Renal cortex interstitium (tissue), 15 donors: ENCODE measurements at places on chromosomes 7 and 10. TPM values are rescaled to one million over a fixed set of nuclear protein-coding genes. Genes with fewer than 3 reads are reported as not detected.

GRCh38 chr7:116239434-116239833 lies 29.1 kb downstream of the TES start:
- no peak for DNase-seq

DNA sequence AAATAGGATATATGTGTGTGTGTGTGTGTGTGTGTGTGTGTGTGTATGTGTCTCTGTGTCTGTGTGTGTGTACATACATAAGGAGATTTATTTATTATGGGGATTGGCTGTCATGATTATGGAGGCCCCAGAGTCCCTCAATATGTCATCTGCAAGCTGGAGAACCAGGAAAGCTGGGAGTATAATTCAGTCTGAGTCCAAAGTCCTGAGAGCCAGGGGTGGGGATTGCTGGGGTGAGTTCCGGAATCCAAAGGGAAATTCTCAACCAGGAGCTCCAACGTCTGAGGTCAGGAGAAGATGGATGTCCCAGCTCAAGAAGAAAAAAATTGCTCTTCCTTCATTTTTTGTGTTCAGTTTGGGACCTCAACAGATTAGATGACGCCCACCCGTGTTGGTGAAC lies 50.7 kb upstream of the PLPP4 start:
- DNase-seq: no peak

- DNase-seq: no peak
Observed at GRCh38 chr10:31878486-31878885, 50.1 kb downstream of the ARHGAP12 start.

DNA sequence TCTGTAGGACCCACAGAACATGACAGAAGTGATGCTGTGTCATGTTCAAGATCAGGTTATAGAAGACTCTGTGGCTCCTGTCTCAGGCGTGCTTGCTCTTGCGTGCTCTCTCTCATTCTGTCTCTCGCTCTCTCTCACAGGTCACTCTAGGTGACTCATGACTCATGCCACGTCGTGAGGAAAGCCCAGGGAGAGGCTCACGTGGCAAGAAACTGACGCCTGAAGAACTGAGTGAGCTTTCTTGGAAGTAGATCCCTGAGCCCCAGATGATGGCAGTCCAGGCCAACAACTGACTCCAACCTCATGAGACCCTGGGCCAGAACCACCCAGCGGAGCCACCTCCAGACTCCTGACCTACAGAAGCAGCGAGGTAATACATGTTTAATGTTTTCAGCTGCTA lies 103.3 kb downstream of the DNMBP start:
- no peak for DNase-seq

GRCh38 chr7:151780631-151781030 lies 96.3 kb downstream of the PRKAG2 start:
- DNase-seq: no peak

- DNase-seq: peak; percentile 72
Observed at GRCh38 chr7:25565949-25566348, 337.7 kb upstream of the NPVF start.

DNA sequence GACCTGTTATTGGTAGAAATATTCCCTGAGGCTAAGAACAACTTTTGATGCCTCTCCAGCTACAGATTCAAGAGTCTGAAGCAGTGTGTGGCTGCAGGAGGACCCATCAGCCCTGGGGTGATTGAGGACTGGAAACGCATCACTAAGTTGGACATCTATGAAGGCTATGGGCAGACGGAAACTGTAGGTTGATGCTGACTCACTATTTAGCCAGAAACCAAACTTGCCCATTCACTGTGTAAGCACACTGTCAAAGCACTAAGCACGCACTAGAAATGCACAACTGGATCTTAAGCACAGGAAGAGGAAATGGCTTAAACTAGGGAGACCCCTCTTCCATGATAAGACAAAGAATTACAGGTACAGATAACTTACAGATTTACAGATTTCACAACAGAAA lies 20.8 kb downstream of the ACSM6 start:
- no peak for DNase-seq

DNA sequence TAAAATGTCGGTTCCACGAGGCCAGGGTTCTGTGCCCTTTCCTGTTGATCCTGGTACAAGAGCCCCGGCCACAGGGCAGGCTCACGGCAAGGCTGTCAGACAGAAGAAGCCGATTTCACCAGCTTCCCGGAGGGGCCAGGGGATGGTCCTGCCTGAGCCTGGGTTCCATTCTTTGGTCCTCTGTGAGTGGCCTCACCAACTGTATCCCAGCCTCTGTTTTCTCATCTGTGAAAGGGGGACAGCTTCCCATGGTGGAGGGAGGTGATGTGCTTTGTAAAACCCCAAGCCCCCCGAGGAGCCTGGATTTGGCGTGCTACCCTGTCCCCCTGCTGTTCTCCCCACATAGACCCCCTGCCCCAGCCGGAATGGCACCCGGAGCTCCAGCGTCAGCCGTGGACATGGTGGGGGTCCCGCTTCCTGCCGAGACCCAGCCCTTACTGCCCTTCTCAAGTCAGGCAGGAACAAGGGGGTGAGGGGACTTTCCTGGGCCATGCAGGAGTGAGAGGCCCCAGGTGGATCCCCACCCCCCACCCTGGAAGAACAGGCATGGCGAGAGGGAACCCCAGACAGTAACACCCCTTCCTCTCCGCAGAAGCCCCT lies 28.3 kb upstream of the ELFN1 start:
- DNase-seq: no peak

- no peak for DNase-seq
Observed at GRCh38 chr7:3042861-3043489, 692 bp downstream of the CARD11 start.

DNA sequence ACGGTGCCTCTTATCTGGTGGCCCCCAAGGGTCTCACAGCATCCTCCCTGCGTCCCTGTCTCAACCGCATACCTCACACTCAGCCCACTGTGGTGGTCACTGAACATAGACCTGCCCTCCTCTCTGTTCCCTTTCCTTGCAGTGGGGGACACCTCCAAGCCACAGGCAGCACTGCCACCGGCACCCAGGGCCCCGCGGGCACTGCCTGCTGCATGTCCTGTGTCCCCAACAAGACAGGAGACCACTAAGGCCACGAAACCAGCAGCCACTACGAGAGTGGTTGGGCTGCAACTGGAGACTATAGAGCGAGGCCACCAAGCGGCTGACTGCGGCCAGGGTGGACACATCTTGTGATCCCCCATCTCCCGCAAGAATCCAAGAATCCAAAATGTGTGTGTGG lies 15.3 kb downstream of the BRI3 start:
- DNase-seq: no peak

- no peak for DNase-seq
Observed at GRCh38 chr7:6650086-6650485, 13.0 kb downstream of the ZNF316 start.

GRCh38 chr7:44618753-44619152 lies 12.3 kb downstream of the OGDH start:
- no peak for DNase-seq

GRCh38 chr10:58743466-58744115 lies 230.9 kb downstream of the BICC1 start:
- DNase-seq: no peak

GRCh38 chr10:121678631-121679174 lies 80.5 kb upstream of the FGFR2 start:
- no peak for DNase-seq

GRCh38 chr7:126398285-126398684 lies 854.5 kb downstream of the GRM8 start:
- no peak for DNase-seq

DNA sequence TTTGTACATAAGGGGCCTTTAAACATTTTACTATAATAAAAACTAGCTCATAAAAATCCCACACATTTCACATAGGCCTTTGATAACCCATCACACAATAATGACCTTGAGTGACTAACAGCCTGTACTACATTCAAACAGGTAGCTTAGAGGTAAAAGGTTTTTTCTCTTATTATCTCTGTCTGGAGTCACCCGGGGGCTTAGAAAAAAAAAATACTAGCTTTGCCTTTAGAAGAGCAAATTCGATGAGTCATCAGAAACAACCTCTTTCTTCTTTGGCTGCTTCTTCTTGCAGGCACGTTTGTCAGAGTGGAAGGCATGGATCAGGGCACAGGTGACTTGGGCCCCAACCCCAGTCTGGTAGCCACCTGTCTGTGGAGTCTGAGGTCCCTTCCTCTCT lies 43.4 kb upstream of the ADO start:
- no peak for DNase-seq

DNA sequence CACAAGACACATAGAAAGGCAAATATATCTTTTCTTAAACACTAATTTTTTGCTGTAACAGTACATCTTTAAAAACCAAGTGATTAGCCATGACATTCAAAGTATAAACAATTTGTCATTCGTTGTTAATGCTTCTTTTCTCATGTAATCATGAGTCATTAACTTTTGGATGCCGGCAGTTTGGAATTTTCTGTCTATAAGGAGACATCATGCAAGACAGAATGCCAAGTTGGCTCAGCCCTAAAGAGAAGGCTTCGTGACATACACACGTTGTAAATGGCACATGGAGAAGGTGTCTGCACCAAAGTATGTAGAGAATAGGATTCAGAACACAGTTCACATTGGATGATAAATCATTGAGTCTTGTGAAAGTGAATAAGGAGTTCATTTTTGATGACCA lies 35.9 kb downstream of the CCDC3 start:
- DNase-seq: no peak

GRCh38 chr10:132532749-132533560 lies 4.6 kb upstream of the INPP5A start:
- DNase-seq: no peak

DNA sequence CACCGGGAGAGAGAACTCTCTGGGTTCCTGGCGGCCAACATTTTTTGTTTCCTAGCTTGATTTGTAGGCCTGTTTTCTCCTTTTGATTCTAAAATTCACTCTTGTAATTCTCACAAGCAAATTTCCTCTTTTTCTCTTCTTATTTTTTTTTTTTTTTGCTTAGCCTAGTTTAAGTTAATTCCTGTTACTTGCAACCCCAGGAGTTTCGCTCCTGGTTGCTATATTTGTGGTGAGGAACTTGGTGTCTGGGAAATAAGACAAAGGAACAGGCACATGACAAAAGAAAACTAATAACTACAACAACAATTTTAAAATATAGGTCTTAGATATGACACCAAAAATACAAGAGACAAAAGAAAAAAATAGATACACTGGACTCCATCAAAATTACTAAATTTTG lies 6.7 kb downstream of the AOAH start:
- DNase-seq: no peak

GRCh38 chr10:66783316-66783715 lies 142.5 kb upstream of the LRRTM3 start:
- DNase-seq: no peak

- DNase-seq: no peak
Observed at GRCh38 chr7:30252885-30253795, 31.3 kb upstream of the ZNRF2 start.

DNA sequence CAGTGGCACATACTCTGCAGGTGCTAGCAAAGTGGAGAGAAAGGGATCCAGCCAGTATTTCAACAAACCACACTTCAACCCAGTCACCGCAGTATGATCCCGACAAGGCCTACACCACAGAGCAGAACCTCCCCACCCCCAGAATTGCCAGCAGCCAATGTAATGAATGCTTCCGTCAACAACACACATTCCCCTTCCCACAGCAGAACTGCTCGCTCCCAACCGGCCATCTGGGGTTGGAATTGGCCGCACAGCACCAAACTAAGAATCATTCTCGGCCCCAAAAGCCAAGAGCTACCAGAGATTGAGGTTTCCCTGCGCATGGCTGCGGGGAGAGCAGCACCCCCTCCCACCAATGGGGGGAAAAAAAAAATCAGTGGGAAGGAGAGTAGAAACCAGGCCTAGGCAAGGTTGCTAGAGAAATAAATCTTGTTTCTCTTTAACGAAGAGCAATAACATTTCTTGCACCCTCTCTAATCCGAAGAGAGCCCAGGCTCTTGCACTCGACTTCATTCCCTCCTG lies 1.1 kb downstream of the WASL start:
- peak; percentile 66 for DNase-seq

DNA sequence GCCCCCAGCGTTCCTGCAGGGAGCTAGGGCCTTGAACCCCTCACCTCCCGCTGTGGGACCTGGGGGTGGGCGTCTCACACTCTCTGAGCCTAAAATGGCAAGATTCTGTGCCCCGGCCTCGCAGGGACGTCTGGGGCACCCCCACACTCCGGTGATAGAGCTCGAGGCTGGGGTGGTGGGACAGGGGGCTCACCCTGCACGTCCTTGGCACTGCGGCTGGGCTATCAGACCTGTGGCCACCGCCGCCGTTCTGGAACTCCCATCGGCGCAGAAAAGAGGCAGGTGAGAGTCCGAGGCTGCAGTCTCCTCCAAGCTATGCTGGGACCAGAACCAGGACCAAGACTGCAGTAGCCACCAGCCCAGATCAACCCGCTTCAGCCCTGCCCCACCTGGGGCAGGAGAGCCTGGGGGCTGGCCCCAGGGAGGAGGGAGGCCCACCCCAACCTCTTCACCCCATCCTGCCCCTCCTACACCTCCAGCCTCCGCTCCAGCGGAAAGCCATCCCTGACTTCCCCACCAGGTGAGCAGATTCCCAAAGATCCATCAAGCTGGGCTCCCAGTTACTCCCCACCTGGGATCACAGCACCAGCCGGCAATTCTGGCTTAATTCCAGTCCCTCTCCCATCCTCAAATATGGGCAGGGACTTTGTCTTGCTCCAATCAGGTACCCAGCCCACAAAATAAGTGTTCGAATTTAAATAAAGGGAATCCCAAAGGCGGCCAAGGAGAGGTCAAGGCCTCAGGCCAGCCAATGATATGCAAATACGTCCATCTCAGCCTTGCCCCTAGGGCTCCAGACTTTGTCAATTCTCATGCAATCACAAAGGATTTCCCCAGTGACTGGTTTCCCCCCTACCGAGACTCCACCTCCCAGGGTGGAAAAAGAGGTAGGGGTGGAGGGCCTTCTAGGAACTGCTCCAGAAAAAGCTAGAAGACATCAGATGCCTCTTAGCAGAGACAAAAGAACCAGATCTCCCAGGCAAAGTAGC lies 16.4 kb downstream of the TNRC18 start:
- no peak for DNase-seq

The GLCCI1 gene
- polyA plus RNA-seq: 38.7 TPM

The TMEM229A gene
- not detected for polyA plus RNA-seq

The HTR5A gene
- polyA plus RNA-seq: not detected

The BMPER gene
- polyA plus RNA-seq: 29.1 TPM

The MYL10 gene
- not detected for polyA plus RNA-seq

The CYP2C19 gene
- 0.07 TPM for polyA plus RNA-seq

The AKR1C8 gene
- polyA plus RNA-seq: 0.36 TPM

The TRPV6 gene
- 21.6 TPM for polyA plus RNA-seq
